ENCODE measurements at places on chromosomes 1 and 21. TPM values are rescaled to one million over a fixed set of nuclear protein-coding genes. Genes with fewer than 3 reads are reported as not detected.

- DNase-seq: no peak
These were observed 28.2 kb upstream of the RGL1 start for GRCh38 chr1:183776731-183777130.

DNA sequence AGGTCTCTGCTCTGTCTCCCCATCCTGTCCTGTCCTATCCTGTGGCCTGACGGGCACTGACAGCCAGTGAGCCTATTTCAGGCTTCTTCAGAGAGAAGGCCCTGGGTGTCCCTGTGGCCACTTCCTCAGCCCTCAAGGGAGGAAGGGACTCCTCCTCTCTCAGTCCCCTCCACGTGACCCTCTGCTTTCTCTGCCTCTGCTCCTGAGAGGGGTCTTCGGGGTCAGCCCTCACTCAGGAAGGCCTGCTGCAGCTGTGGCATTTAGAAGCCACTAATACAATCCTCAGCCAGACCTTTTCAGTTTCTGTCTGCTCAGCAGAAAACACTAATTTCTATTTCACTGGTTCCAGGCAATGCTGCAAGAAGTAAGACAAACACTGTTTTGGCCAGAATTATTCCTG, 43.6 kb upstream of the ETV3 start:
- DNase-seq: no peak

DNA sequence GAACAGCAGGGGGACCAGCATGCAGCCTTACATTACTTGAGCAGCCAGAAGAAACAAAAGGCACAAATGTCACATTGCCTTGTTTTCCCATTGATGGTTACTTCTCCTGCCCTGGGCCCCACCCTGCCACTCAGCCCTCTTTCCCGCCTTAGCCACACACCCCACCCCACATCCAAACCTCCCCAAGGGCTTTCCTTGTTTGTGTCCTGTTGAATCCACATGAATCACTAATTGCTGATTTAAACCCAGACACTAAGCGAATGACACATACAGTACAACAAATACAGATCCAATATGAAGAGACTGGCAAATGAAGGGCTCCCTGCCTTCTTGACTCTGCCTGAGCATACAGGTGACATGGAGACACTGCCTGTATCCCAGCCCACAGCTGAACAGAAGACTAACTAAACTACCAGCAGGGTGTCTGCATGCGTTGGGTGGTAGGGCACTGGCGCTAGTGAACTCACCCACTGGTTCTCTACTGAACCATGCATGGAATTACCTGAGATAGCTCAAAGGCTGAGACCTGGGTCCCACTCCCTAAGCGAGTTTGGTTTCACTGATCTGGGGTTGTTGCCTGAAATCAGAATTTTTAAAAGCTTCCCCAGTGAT, 3.1 kb downstream of the IGSF3 start:
- no peak for DNase-seq

DNA sequence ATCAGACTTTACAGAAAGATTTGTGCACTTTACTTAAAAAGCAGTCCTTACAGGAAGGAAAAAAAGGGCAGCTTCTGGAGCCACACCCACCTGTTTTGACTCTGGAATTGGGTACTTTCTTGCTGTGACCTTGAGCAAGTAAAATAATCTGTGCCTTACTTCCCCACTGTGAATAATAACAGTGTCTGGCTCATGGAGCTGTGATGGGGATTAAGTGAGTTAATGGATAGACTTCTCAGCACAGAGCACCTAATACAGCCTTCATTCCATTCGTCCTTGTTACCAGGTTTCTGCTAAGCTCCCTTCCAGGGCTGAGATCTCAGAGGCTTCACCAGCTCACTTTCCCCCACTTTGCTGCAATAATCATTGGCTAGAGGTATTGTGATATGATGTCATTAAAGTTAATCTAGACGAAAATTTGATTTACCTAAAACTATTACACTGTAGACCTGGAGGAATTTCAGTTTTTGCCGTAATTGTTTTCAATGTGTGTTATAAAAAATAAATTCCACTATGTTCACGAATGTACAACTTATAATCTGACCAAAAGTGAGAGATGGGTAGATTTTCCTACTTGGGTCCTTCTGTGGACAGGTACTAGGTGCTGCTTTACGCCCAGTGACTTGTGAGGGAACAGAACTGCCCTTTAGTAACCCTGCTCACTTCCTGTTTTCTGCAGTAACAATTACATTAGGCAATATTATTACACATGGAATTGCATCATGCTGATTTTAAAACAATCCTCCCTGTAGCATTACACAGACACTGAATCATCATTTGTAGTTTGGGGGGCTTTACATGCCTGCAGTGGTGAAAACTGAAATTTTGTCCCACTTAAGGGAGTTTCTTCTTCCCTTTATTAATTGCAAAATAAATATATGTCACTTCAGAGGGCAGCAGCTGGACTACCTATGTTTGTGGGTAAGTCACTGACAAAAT, 19.7 kb upstream of the ABCG1 start:
- no peak for DNase-seq

- DNase-seq: no peak
These were observed 624.8 kb upstream of the PTBP2 start for GRCh38 chr1:96096613-96097321.

DNA sequence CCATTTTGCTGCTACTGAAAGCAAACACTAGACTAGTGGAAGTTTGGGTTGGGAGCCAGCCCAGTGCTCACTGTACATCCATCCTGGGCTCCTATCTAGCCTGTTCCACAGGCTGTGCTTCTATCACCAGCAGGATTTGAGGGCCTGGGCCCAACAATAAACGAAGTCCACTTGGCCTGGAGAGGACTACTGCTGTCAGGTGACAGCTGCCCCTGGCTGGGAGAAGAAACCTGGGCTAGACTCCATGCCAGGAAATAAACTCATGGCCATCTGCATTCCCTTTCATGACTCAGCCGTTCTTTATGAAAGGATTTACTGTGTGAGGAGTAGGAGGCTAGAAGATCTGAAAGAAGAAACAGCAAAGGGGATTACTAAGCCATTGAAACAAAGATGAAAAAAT, 35.5 kb downstream of the COLGALT2 start:
- DNase-seq: no peak

GRCh38 chr1:177163844-177164379, 600 bp downstream of the ASTN1 start:
- DNase-seq: no peak

DNA sequence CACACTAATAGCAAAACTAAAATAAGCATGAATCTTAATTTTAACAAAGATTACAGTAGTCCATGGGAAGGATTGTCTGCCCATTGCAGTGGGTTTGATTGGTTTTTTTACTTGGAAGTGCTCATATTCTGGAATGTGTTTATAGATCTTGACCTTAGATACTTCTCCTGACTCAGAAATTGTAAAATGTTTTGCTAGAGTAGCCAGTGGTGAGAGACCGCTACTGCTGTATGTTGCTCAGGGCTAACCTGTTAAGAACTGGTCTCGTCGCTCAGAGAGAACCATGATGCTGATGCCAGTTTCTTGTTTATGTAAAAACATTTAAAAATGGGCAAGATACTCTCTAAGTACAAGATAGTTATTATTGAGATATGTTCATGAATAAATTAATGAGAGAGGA, 99.9 kb downstream of the ROR1 start:
- no peak for DNase-seq

DNA sequence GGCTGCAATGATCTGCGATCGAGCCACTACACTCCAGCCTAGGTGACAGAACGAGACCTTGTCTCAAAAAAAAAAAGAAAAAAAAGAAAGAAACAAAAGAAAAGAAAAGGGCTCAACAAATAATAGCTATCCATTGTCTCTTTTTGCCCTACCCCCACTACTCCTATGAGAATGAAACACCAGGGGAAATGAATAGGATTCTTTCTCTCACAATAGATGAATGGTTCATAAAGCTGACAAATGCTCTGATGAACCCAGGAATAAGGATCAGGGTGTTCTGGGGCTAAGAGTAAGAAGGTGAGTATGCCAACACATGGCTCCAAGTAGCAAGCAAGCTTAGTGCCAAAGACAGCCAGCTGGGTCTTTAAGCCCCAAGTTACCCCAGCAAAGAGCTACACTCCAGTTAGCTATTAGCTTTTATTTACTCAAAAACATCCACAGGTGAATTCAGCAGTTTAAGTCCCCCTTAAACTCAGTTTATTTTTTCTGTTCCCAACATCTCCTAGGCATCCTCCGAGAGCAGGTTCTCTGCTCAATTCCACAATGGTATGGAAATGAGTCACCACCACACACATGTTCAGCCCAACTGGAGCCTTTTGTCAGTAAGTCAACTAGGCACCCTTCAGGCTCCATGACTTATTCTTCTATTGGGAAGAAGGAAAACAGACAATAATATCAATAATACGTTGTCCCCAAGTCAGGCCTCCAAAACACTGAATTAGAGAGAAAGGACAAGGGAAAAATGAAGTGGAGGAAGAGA, 4.2 kb downstream of the ADORA3 start:
- DNase-seq: no peak

DNA sequence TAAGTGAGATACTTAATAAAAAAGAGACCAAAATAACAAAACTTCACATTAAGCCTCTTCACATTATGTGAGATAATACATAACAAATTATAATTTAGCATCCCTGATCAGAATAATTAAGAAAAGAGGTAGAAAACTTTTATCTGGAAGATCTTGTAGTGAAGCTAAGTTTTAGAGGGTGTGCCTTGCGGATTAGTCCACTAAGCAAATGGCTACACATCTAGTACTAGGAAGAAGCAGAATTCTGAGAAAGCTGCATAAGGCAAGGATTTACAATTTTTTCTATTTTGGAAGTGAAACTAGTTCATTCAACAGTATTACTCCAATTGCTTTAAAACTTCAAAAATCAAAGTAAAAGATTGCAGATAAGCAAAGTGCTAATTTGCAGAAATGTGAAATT, 3.5 kb downstream of the YOD1 start:
- DNase-seq: no peak

DNA sequence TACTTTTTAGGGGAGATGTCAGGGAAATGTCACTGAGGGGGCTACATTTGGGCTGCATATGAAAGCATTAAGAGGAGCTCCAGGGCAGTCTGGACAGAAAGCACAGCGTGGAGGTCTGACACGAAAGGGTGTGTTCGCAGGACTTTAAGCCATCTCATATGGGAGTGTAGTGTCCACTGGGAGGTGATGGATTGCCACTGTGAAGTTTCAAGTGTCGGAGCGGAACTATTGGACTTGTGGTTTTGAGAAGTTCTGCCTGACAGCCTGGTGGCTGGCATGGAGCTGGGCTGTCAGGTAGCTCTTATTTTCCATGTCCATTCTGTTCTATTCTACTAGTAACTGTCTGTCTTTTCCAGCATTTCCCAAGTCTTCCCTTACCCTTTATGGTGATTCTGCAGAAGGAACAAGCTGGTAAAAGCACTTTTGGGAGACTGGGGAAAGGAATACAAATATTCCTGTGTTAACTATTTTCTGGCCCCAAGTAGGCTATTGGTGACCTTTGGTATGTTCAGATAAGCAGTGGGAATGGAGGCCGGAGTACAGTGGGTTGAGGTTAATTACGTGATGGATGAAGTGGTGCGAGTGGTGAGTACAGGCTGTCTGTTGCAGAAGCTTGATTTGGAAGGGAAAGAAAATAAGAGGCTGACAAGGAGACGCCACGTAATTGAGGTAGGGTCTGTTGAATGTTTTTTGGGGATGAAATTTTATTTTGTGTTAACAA, 19.3 kb downstream of the B3GALT5 start:
- DNase-seq: no peak

DNA sequence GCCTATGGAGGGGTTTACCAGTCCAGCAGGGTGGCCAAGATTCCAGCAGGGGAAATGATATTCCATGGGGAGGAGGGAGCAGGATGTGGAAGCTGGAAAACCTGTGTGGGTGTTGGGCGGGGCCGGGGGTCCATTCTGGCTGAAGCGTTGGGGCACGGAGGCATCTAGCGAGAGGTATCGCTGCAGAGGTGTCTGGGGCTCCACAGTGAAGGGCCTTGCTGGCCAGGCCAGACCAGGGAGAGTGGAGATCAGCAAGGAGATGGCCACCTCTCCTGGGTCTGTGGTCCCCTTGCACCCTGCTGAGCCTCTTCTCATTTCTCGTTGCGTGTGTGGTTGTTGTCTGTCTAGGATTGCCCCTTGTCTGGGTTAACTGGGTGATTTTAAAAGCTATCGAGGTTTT, 6.2 kb downstream of the COQ8A start:
- no peak for DNase-seq

GRCh38 chr1:167723707-167724323, 2.0 kb downstream of the MPZL1 start:
- DNase-seq: no peak

DNA sequence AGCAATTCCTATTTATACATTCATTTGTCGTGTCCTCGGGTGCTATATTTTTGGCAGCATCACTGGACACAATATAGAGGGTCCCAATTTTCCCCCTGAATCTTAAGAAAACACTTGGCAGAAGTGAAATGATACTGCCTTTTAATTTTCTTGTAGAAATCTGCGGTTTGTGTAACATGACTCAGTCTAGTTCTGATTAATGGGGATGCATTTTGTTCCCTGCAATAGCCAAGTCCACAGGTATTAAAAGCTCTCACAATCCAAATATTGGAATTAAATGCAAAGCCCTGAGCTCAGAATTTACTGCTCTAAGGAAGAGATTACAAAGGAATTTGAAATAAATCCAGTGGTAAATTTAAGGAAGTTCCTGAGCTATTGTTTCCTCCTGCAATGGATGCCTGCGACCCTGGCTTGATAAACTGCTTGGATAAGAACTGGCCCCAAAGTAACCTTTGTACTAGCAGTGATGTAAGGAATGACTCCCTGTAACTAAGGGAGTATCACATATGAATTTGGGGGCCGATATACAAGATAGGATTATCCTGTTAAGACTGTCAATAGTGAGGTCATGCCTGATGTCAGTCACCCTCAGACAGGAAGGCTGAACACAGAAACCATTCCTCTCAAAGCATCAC, 349.7 kb upstream of the C1orf87 start:
- peak; percentile 45 for DNase-seq

DNA sequence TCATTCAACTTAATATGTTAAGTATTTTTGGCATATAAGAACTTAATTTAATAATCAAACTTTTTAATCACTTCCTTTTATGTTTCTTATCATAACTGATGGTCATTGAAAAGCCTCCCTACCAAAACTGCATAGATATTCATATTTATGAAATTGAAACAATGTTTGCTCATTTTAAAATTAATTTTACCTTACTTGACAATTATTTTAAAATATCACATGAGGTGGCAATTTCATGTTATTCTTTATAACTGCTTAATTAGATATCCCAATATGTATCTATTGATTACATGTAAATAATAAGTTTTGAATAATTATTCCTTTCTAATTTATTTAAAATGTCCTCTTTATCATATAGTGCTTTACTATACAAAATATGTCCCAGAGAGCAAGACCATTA, 266.1 kb upstream of the NRIP1 start:
- DNase-seq: no peak

- DNase-seq: no peak
These were observed 2.1 kb upstream of the KIF21B start for GRCh38 chr1:201025571-201026002.

PTGFRN gene
- polyA plus RNA-seq: 41.5 TPM

PLA2G2D gene
- not detected for polyA plus RNA-seq

VCAM1 gene
- polyA plus RNA-seq: 13.2 TPM

TFF2 gene
- not detected for polyA plus RNA-seq

HFM1 gene
- 0.77 TPM for polyA plus RNA-seq

TDRD5 gene
- 0.13 TPM for polyA plus RNA-seq

GBP2 gene
- polyA plus RNA-seq: 153 TPM

SPRR2E gene
- not detected for polyA plus RNA-seq
